Caco-2 (cell line): ENCODE measurements at places on chromosomes 16 and 17. TPM values are rescaled to one million over a fixed set of nuclear protein-coding genes. Genes with fewer than 3 reads are reported as not detected.

DNA sequence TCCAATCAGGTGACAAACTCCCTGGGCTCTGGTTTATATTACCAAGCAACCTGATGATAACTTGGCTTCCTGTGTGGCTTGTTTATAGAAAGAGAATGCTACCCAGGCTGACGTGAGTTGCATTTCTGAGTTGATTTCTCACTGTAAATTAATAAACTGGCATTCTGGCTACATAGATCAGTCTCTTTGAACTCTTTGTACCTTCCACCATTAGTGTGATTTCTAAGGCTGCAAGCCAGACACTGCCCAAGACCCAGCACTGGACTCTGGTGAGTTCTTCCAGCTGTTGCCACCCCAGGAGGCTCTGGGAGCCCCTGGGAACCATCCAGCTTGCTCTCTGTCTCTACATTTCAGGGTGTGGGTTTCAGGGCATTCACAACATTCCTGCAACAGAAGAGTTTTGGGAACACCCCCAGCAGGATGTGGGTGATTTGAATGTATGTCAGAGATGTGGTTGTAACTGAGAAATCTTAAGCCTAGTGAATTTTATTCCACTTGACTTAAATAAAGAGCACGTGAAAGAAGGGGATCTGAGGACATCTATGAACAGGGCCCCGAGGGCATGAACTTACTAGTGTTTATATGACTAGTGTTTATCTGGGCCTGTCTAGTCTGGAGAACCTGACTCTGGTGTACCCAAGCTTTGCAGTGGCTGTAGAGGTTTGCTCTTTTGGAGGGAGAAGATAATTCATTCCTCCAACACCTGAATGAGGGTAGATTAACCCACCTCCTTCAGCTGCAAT, 30.3 kb upstream of the LRRC37A start:
- DNase-seq, result peak; percentile 24

DNA sequence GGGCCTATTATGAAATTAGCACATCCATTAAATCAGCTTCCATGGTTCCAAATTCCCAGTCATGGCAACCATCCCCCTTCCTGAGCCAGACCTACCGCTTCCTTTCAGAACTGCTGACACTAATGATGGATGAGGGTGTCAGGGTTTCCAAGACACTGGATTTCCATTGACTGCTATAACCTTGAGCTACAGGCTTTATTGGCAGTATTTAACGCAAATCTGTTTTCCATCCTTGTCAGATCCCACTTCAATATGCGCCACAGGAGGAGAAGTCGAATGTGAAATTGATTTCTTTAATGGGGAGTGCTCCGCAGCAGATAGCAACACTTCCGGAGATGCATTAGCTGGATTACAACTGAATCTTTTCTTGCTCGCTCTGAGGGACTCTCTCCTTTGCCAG, 197.1 kb downstream of the HS3ST4 start:
- DNase-seq, result no peak

DNA sequence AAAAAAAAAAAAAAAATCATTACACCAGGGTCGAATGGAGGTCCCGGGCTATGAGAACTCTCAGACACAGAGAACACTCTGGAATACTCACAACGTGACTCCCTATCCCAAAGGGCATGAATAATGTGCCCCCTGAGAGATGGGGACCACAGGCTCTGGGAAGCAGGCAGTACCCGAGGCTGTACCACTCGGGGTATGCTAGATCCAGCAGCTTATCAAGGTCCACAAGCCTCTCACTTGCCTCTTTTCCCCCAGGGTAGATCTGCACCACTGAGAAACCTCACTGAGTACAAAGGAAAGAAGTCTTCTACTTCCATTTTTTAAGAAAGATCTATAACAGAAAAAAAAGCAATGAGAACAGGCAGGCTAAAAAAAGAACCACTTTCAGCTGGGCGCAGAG, 40.5 kb downstream of the WDR59 start:
- DNase-seq, result no peak

DNA sequence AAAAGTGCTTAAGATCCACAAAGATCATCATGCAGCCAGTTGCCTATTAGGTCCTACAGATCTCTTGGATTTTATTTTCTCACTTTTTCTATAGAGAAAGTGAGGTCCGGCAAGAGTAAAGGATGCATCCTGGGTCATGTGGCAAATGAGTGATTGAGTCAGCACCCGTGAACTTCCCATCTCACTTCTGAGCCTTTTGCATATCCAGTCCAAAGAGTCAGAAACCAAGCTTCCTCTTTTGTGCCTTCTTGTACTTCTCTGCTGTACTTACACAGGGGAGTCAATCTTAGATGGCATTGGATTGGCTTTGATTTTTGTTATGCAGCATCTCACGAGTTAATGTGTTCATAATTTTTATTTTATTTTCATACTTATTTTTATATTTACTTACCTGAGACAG, 114.2 kb upstream of the IRX5 start:
- no peak for DNase-seq

GRCh38 chr16:62194828-62195227, 158.6 kb upstream of the CDH8 start:
- no peak for DNase-seq

DNA sequence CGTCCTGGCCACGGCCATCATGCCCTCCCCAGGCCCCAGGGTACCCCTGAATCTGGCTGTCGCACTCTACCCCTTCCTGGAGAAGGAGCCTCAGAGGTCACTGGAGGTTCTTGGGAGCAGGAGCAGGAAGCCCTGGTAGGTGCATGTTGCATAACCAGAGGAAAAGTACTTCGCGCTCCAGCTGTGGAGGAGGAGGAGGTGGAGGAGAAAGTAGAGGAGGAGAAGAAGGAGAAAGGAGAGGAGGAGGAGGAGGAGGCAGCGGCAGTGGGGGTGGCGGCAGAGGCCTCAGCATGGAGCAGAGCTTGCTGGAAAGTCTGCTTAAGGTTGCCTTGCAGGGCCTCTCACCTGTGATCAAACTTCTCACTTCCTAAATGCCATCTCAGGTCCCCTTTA, 61.8 kb downstream of the BAIAP2 start:
- DNase-seq, result no peak

DNA sequence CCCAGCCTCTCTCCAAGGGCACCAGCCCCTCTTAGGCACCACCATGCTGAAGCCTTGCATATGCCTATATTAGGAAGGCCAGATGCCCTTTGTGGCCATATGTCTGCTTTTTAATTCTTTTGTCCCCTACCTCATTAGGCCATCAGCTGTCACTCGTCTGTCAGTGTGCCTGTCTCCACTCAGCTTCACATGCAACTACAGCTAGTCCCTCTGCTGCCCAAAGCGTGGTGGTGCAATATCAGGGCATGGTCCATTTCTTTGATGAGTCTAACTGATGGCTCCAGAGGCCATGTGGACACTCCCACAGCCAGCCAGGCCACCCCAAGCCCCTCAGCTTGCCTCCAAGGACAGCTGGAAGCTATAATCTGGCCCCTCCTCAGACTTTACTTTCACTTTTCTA, 36.3 kb downstream of the MYO18A start:
- peak; percentile 63 for DNase-seq

DNA sequence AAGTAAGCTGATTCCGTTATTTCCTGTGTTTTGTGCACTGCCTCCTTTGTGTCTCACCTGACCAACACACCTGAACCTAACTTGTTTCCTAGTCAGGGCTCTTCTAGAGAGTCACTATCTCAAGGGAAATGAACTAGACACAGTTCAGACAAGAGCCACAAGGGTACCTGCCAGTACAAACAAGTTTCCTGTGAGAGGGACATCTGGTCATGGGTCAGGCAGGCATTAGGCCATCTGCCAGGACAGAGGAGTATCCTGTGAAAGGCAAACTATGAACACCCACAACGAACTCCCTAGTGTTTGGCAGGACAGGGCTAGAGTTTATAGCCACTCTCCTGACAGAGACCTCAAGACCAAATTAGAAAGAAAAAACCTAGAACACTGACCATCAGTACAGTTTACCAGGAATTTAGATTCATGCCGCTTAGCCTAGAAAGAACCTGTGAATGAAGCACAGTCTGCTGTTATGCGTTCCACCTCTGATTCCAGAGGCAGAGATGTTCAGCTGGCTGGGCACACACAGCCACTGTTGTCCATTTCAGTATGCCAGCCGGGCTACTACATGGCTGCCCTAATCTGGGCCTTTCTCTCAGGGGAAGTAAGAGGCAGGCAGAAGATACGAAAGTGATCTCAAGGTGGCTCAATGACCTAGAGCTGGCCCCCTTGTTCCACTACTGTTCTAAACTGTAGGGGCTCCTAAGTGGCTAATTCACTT, 20.7 kb upstream of the GLG1 start:
- DNase-seq, result no peak

Gene TMEM170A
- total RNA-seq, result 57.4 and 63.6 TPM in 2 replicates

Gene HOXB1
- total RNA-seq, result not detected in 2 replicates

Gene SLC12A3
- 0.67 and 0.73 TPM in 2 replicates for total RNA-seq

Gene QPRT
- 176 and 178 TPM in 2 replicates for total RNA-seq

Gene CCDC200
- not detected in 2 replicates for total RNA-seq

Gene KRTAP9-4
- not detected in 2 replicates for total RNA-seq

Gene GRAP
- total RNA-seq, result 0.50 TPM in 1 of 2 replicates, not detected in the other

Gene MYL11
- 2.7 and 2.9 TPM in 2 replicates for total RNA-seq

Gene PMP22
- 7.3 and 9.1 TPM in 2 replicates for total RNA-seq

Gene PRSS33
- total RNA-seq, result not detected in 2 replicates

Gene OTOP3
- total RNA-seq, result not detected in 2 replicates
